NCI-H2081 treated with DMSO at 0.1 percent for 48 hours (cell line): ENCODE measurements at places on chromosomes 4 and X.

GRCh38 chr4:138400543-138400942 lies 158.4 kb upstream of the SLC7A11 start:
- no peak for DNase-seq

DNA sequence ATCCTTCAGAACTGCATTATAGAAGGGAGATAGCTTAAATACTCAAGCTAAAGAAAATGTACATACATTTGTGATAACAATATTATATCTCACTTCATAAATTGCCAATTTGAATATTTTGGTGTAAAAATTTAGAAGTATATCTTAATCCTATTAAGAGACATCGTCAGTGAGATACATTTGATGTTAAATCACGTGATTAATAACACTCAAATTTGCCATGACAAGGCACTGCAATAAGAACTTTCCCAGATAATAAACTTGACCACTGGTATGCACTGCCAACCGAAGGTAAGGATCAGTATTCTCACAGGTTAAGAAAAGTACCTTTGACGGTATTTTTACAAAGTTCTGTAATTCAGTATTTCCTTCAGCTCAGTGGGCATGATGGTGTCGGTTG lies 764.7 kb upstream of the FRG1 start:
- no peak for DNase-seq

DNA sequence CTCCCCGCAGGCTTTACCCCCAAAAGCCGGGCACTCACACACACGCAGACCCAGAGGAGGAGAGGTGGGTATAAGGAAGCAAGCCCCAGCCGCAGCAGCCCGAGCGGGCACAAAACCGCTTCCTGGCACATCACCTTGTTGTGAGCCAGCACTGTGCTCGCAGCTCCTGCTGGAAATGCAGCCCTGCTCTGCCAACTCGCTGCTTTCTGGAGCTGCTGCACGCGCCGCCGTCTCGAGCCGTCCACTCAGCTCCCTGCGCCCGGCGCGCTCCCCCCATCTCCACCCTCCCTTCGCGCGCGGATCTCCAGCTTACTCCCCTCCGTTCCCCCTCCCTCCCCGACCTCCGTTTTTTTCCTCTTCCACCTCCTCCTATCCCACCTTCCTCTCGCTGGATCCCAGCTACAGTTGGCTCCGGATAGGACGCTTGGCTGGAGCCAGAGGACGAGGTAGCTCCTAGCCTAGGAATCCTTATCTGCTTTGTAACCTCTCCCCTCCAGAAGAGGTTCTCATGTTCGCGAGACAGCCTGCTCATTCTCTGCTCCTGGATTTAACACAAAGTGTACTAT lies at the start of gene SPOCK3:
Gene SPOCK3, minus strand, starts transcription at position 179 of the 566 bp plus-strand sequence.
- peak; percentile 7 for DNase-seq

- no peak for DNase-seq
Measured at GRCh38 chrX:93468075-93468474, 205.3 kb downstream of the NAP1L3 start.
